Activated T-cell treated with anti-CD3 and anti-CD28 coated beads for 48 hours (primary cell): ENCODE measurements at places on chromosomes 7 and 10.
A peak's percentile ranks its signal among the peaks of the same experiment; 100 is the strongest.

DNA sequence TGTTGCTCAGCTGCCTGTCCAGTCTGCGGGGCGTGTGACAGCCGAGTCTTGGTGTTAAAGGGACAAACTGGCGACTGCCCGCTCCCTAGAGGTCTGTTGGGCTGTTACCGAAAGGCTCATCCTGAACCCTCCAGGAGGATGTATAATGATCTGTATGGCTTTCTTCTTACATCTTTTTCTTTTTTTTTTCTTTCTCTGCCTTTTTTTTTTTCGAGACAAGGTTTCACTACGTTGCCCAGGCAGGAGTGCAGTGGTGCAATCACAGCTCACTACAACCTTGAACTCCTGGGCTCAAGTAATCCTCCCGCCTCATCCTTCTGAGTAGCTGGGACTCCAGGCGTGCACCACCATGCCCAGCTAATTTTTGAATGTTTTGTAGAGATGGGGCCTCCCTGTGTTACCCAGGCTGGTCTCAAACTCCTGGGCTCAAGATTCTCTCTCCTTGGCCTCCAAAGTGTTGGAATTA is 857 bp downstream of the INTS15 start:
- DNase-seq: no peak

DNA sequence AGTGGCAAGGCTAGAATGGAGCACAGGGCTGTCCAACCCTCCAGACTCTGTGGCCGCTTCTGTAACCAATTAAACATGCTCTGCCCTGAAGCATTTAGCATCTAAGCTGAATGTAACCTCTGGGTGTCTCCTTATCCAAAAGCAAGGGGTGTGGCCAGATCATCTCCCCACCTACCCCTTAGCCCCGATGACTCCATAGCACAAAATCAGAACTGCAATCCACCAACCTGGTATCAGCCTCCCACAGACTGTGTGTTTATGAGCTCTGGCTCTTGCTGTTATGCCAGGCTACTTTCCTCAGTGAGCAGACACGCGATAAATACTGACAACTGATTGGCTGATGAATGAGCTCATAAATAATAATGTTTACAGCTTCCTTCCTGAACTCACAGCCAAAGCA is 3.2 kb downstream of the FRMD4A start:
- DNase-seq: no peak

GRCh38 chr10:49508249-49508648 is 30.7 kb downstream of the ERCC6 start:
- no peak for DNase-seq

- no peak for DNase-seq
These were observed 193.4 kb upstream of the MBL2 start for GRCh38 chr10:52965938-52966401.

DNA sequence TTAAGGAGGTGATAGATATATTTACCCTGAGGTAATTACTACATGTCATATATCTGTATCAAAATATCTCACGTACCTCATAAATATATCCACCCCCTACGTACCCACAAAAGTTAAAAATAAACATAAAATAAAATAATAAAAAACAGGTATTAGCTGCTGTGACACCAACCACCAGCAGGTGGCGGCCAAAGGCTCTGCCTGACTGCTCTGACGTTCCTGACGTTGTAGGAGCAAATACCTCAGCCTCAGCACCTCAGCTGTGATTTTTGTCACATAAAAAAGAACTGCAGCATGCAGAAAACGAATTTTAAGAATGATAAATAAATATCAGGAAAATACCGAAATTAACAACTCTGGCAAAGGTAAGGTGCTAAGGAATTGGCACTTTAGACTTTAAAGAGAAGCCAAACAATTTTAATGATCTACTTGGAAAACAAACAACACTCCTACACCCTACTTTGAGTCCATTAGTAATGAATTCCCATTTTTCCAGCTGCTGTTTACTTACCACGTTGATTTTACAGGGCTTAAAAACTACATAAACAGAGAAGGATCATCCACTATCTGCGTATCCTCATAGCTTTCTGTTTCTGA is 125.4 kb upstream of the TARP start:
- DNase-seq: peak; percentile 37

DNA sequence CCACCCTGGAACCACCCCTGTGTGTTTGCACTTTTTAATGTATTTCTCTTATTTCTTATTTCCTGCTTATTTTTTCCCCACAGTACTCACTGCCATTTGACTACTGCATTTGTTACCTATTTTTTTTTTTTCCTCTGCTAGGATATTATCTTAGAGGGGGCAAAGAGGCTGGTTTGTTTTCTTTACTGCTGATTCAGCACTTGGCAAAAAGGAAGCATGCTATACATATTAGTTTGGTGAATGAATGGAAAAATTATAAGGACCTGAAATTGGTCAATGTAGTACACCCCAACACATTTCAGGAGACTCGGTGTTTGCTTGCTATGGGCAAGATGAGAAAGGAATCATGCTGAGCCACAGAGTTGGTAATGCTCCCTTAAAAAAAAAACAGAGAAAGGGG is 193.5 kb downstream of the SORCS3 start:
- no peak for DNase-seq

DNA sequence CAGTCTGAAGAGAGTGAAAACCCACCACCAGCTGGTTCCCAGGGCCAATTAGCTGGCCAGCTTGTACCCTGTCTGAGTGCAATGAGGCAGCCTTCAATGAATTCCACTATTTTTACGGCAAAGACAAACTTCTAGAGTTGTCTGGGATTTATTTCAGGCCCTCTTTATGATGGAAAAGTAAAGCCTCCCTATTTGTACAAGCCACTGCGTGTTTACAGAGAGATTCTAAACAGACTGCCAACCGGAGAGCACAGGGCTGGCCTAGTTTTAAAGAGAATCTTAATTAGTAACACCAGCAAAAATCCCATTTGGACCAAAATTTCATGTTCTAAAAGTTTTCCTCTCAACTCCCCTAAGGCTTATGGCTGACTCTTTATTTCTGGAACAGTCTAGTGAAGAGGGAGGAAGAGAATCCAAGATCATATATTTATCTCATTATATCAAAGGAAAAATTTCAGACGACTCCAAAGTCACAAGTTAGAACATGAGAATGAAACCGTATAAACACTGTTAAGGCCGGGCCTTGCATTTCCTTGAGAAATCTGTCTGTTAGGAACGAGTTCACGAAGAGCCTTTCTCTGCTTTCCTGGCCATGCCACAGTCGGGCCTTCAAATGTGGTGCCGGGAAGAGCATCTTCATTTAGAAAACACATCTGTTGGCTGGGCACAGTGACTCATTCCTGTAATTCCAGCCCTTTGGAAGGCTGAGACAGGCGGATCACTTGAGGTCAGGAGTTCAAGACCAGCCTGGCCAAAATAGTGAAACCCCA is 724.6 kb upstream of the NRP1 start:
- DNase-seq: no peak

DNA sequence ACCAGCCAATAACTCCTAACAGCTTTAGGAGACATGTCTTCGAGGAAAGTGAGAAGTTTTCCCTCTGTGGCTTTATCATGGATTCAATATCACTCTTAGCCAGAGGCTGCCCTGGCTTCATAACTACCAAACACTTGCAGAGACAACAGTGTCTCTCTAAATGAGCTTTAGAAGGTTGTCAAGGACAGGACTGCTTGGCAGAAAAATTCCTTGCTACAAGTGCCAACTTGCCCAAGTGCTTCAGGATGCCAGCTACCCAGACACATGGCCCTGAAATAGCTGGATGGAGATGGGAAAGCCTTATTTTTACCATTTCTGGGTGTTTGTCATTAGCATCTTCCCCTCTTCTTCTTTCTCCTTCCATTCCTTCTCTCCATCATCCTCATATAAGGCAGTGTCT is 137.1 kb upstream of the MDFIC start:
- no peak for DNase-seq

GRCh38 chr7:151312831-151313809 is 28.5 kb upstream of the NUB1 start:
- DNase-seq: no peak
